Breast epithelium (tissue), 4 donors: ENCODE measurements at places on chromosomes 12 and 14.

DNA sequence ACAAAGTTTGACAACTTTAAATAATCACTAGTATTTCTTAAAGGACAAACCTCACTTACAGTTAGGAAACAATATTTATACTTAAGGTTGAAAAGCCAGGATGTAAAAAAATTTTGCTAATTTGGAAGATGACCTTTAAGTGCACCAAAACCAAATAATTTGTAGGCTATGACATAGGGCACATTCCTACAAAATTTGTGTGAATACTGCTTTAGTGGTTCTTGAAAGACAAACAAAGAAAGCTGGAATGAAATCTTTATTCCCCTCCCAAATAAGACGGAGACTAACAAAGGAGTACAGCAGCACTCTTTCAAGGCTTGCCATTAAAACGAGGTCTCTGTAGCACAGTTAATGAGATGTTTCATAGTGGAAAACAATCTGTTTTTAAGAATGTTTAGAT, 45.6 kb downstream of the MSRB3 start:
- DNase-seq, result no peak

DNA sequence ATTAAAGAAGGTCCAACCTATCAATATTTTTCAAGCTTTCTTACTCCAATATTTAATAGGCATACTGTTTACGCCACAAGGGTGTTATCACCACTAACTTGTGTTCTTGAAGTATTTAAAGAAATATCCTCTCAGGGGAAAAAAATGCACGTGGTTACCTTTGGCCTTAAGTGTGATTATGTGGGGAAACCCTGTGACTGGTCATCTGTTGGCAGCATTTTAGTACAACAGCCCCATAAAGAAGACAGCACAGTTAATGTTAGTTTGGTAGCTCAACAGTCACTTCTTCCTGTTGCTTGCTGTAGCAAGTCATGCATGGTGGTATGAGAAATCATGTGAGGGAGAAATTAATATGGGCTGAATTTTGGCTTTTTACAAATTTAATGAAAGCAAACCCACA, 1021.5 kb upstream of the TMEM132C start:
- DNase-seq, result no peak

DNA sequence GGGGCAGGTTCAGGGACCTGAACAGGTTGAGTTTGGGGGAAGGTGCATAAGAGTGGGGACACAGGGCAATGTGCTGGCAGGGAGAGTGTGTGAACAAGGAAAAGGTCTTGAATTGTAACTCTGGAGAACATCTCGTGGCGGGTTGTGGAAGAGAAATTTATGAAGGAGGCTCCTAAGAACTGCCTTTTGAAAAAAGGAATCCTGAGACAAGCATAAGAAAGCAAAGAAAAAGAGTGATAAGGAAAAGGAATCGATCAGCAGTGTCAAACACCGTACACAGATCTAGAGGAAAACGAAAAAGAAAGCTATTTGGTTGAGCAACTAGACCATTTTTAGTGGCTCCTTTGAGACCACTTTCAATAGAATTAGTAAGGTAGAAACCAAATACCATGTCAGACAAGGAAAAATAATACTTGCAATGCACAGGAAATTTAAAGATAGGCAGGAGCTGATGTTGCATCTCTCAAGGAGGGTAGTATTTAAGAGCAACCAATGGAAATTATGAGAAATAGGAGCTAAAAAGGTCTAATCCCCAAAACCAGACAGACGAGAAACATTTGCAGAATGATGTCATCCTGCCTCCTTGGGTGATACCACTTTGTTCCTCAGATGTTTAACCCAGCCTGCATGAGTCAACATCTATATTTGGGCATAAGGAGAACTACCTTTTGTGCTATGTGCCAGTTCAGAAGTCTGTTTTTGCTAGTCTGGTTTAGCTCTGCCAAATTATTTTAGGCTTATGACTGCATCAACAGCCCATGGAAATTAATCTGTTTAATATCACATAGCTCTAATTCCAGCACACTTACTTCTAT, 64.5 kb upstream of the STK38L start:
- DNase-seq, result no peak

GRCh38 chr12:2445968-2446367, 348.8 kb upstream of the FKBP4 start:
- DNase-seq, result no peak

DNA sequence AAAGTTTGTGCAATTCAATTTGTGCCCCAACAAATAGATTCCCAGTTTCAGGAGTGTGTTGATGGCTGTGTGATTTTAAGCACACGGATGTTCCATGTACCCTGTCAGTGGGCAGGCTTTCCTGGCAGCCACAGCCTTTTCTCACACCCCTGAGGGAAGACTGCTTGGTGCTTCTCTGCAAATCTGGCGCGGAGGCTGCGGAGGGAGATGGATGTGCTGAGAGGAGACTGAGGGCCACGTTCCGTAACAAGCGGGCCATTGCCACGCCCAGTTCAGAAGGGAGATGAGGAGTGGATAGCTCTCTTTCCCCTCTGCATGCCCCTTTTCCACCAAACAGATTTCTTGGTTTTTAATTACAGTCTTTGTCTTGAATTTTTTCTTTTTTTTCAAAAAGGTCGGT, 89.1 kb downstream of the BEGAIN start:
- DNase-seq, result no peak

DNA sequence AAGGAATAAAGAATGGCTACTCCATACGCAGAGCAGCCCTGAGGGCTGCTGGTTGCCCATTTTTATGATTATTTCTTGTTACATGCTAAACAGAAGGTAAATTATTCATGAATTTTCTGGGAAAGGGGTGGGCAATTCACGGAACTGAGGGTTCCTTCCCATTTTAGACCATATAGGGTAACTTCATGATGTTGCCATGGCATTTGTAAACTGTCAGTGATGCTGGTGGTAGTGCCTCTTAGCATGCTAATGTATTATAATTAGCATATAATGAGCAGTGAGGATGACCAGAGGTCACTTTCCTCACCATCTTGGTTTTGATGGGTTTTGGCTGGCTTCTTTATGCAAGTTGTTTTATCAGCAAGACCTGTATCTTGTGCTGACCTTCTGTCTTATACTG, 273.0 kb downstream of the FUT8 start:
- no peak for DNase-seq

GRCh38 chr12:11746024-11746771, 96.7 kb downstream of the ETV6 start:
- DNase-seq, result no peak

- DNase-seq, result no peak
These were observed 1768.1 kb upstream of the SEL1L start for GRCh38 chr14:83301791-83302190.

GRCh38 chr14:62123961-62124360, 361.7 kb downstream of the SNAPC1 start:
- DNase-seq, result no peak

DNA sequence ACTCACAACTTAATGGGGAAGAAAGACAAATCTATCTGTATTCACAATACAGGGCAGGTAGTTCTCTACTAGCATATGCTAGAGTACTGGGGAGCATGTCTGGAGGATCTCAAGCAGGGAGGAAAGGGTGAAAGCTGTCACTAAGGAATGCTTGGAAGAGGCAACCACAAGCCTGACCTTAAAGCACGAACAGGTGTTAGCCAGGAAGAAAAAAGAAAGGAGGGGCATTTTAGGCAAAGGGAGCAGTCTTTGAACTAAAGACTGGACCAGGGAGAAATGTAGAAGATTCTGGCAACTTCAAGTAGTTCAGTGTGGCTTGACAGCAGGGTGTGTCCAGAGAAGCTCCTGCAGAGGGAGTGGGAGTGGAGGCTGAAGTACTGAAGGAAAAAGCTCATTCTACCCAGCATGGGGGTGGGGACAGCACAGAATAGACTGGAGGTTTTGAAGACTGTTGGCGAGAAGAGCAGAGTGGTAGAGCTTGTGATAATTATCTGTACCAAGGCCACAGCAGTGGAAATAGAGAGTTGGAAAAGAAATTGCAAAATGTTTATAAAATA, 50.9 kb downstream of the AP5M1 start:
- DNase-seq, result no peak

- no peak for DNase-seq
These were observed 298.0 kb downstream of the PPFIA2 start for GRCh38 chr12:81461163-81461562.

DNA sequence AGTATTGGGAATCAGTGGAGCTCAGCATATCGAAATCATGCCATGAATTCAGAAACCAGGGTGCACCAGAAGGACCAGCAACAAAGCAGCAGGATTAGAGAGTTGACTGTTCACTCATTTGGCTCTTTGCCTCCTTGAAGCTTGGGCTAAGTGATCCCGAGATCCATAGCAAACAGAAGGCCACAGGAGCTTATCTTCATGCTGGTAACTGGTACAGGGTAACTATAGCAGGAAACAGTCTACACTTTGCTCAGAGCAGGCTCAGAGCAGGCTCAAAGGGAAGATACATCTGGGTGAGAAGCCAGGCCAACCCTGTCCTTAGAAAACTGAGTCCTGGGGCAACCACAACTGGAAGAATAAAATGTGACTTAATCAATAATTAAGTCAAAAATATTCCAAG, 111.1 kb downstream of the GRIN2B start:
- no peak for DNase-seq
